DMS79 (cell line): ENCODE measurements at places on chromosomes 1 and 21.

DNA sequence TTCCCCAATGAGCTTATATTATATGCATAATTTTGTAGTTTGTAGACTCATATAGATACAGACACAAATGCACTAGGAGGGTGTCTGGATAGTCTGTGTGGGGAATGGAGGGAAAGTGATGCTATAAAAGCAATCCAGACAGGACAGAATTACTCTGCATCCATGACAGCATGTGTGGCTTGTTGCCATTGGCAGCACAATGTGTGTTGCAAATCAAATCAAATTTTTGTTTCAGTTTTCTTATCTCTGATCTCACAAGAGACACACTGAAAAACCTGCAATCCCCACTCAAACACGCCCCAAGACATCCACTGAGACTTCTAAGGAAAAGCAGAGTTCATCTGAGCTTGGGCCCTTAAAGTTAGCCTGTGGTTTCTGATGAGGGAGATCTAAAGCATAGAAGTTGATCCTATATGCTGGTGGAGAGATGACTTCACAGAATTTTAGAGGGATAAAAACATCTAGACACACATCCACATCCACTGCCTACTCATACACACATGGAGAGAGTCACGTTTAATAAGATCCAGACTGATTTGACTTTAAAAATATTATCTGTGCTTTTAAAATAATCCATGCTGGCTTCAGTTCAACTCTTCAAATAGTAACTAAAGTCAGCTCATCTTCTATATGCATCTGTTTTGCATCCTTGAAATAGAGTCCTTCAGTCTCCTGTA lies 313.0 kb upstream of the PLXNA2 start:
- no peak for DNase-seq

DNA sequence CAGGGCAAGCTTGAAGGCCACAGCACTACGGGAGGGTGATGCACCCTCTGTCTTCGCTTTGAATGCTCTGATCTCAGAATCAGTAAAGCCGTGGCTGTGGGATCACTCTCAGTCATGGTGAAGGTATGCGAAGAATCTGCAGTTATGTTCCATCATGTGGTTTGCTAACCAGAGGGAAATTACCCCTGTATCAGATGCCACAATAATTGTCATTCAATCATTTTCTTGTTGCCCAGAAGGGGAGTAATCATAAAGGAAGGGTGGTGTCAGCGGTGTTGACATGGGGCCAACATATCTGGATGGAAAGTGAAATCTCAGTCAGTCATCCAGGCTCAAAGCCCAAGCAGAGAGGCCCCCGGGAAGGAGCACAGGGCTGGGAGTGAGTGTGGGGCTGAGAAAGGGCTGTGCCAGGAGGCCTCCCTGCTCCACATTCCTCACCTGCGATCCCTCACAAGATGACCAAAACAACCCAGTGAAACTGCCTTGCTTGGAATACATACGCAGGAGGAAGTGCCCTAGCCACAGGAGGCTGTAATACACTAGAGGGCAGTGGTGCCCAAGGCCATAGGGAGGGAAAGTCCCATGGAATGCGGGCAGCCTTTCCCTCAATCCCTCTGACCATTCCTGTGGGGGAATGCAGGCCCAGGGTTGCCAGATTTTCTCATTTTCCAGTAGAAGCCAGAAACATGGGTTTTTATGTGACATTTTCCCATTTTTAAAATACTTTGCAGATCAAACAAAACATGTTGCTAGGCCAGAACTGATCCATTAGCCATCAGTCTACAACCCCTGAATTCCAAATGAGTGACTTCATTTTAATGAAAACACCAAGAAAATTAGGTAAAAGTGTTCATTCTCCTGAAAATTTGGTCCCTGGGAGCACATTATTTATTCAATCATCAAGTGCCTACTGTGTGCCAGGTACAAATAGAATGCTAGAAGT lies 95.7 kb upstream of the VANGL1 start:
- DNase-seq: no peak

GRCh38 chr21:21163904-21164303 lies 165.7 kb downstream of the NCAM2 start:
- no peak for DNase-seq

DNA sequence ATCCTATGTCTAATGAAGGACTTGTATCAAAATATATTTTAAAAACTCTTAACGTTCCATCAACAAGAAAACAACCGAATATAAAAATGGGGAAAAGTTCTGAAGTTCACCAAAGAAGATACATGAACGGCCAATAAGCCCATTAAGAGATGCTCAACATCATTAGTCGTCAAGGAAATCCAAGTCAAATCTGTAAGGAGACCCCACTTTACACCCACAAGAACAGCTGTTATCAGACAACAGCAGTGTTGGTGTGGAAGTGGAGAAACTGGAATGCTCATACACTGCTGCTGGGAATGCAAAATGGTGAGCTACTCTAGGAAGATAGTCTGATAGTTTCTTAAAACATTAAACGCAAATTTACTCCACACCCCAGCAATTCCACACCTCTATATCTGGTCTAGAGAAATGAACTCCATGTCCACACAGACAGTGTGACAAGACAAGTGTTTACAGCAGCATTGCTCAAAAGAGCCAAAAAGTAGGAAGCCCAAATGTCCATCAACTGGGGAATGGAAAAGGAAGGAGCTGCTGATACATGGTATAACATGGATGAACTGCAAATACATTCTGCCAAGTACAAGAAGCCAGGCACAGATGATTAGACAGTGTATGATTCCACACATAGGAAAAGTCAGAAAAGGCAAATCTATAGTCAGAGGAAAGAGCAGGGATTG lies 18.5 kb downstream of the UBE2G2 start:
- no peak for DNase-seq

- no peak for DNase-seq
These were observed 166.7 kb upstream of the DUSP10 start for GRCh38 chr1:221908573-221908972.

DNA sequence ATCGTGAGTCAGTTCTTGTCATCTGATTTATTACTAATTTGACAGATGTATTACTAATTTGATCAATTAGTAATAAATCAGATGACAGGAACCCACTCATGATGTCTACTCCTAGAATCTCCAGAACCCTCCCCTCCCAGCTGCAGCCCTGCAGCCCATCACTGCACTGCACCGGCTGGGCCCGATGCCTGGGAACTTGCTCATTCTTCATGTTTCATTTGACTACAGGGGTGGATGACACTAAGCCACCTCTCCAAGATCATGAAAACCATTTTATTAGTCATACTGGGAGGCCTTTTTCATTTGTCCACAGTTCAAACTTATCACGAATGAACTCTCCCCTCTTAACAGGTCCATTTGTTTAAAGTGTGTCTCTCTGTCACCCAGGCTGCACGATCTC lies 41.0 kb downstream of the KCNH1 start:
- no peak for DNase-seq

DNA sequence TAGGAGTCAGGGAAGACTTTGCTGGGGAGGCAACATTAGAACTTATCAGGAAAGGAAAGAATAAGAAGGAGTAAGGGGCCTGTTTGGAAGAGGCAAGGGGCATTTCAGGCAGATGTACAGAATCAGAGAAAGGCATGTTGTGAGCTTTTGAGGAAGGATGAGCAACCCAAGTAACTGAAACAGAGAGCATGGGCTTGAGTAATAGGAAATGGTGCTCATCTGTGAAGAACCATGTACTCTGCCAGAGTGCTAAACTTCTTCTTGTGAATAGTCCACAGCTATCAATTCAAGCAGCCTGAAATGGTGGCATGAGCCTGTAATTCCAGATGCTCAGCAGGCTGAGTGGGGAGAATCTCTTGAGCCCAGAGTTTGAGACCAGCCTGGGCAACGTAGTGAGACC lies 19.2 kb upstream of the PIGK start:
- DNase-seq: no peak

GRCh38 chr1:214857716-214858115 lies 224.8 kb upstream of the KCNK2 start:
- DNase-seq: no peak

DNA sequence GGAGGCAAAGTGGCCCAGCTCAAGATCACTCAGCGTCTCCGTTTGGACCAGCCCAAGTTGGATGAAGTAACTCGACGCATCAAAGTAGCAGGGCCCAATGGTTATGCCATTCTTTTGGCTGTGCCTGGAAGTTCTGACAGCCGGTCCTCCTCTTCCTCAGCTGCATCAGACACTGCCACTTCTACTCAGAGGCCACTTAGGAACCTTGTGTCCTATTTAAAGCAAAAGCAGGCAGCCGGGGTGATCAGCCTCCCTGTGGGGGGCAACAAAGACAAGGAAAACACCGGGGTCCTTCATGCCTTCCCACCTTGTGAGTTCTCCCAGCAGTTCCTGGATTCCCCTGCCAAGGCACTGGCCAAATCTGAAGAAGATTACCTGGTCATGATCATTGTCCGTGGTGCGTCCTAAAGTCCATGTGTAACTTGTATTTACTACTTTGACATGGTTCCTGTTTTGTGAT lies 2.7 kb downstream of the RBM15 start:
- no peak for DNase-seq

DNA sequence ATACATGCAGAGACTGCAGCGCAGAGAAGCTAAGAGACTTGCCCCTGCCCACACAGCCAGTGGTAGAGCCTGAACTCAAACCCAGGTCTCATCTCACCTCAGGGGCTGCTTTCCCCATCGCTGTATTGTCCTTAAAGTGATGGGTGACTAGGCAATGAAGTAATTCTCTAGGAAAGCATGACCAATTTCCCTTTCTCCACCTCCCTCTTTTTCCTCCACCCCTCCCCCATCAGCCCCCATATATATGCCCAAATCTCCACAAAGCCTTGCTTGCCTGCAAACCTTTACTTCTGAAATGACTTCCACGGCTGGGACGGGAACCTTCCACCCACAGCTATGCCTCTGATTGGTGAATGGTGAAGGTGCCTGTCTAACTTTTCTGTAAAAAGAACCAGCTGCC lies at the start of gene IL24:
TSS of gene IL24 (plus strand) at position 269 of the 400 bp plus-strand sequence. CDS start 390 bp downstream, outside the sequence.
- no peak for DNase-seq

GRCh38 chr1:157971769-157972168 lies 21.7 kb upstream of the KIRREL1 start:
- DNase-seq: no peak
